NCI-H510A treated with DMSO at 0.1 percent for 48 hours (cell line): ENCODE measurements at places on chromosomes 6 and 20.

- DNase-seq, result no peak
Observed at GRCh38 chr6:159608961-159609651, 83.9 kb downstream of the SOD2 start.

DNA sequence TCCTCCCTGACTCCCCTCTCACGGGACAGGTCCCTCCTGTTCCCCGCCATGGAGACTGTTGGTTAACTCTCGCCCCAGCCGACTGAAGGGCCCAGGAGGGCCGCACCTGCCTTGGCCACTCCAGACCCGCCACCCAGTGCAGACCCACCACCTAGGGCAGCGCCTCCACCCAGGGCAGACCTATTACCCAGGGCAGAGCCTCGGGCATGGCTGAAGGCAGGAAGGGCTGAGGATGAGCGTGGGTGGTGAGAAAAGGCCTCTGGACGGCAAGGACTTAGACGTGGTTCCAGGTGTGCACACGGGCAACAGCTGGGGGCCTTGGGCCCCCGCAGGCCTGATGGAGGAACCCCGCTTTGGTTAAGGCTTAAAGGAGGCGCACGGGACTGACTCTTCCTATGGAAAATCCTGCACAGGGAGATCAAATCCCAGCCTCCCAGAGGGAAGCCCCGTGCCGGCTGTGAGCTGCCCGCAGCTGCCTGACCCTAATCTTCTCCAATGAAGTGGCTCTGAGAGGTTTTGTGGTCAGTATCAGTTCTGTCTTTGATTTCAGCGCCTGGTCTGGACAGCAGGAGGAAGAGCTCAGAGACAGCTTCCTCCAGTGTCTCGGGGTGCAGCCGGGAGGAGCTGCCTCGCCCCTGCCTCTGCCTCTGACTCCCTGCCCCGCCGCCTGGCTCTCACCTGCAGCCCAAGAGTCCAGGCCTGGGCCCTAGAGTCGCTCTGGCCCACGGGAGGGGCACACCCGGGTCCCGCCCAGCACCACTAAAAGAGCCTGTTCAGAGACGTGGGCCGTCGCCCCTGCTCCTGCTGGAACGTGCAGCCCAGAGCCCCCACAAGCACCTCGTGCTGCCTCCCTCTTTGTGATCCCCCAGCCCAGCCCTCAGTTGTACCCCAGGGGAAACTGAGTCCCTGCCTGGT lies 12.1 kb upstream of the CHRNA4 start:
- DNase-seq, result no peak

DNA sequence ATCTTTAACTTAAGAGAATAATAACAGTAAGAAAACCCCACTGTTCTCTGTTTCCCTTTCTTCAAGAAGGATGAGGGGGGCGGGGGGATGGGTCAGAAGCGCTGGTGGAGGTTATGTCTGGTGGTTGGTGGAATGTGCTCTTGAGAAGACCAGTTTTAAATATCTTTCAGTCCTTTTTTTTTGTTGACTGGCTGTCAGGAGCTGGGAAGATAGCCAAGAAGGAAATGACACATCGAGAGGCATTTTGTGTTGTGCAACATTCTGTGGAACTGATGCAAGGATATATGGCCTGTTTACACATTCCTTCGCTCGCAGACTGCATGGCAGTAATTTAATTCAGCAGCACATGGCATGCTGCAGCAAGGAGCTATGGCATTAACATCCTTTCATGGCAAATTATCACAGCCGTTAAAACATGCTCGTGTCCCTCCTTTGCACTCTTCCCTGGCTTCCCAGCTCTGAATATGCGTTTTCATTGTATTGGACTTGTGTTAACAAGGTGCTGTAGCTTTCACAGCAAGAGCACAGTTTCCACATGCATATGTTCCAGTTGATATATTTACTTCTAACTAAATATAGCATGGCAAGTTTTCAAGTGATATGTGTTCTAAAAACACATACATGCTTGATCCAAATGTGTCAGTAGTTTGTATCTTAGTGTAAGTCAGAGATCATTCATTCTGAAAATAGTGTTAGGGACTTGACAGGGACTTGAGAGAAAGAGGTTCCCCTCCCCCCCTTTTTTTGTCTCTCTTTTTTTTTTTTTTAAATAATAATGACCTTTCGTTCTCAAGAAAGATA lies 68.2 kb upstream of the SUPT3H start:
- peak; percentile 75 for DNase-seq

- no peak for DNase-seq
Observed at GRCh38 chr6:118700531-118700930, 49.1 kb upstream of the CEP85L start.

- no peak for DNase-seq
Observed at GRCh38 chr6:127813699-127814027, 87.2 kb downstream of the THEMIS start.

DNA sequence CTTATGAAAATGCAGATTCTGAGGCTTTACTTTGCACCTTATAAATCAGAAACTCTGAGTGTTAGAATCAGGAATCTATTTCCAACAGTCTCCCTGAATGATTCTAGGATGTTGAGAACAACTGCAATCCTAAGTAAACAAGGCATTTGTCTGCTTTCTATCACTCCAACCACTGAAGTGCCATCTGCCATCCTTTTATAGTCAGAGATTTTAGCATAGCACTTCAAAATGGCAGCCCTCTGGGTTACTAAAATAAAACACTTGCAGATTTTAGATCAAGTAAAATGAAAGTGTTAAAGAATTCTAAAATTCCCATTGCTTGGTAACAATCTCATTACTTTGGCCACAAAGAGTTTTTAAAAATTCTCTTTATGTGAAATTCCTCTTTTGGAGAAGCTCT lies 258.9 kb downstream of the CD109 start:
- DNase-seq, result peak; percentile 37

GRCh38 chr6:144855812-144856531 lies 570.8 kb downstream of the UTRN start:
- no peak for DNase-seq

- no peak for DNase-seq
Observed at GRCh38 chr20:38169636-38170193, 4.6 kb upstream of the TGM2 start.

DNA sequence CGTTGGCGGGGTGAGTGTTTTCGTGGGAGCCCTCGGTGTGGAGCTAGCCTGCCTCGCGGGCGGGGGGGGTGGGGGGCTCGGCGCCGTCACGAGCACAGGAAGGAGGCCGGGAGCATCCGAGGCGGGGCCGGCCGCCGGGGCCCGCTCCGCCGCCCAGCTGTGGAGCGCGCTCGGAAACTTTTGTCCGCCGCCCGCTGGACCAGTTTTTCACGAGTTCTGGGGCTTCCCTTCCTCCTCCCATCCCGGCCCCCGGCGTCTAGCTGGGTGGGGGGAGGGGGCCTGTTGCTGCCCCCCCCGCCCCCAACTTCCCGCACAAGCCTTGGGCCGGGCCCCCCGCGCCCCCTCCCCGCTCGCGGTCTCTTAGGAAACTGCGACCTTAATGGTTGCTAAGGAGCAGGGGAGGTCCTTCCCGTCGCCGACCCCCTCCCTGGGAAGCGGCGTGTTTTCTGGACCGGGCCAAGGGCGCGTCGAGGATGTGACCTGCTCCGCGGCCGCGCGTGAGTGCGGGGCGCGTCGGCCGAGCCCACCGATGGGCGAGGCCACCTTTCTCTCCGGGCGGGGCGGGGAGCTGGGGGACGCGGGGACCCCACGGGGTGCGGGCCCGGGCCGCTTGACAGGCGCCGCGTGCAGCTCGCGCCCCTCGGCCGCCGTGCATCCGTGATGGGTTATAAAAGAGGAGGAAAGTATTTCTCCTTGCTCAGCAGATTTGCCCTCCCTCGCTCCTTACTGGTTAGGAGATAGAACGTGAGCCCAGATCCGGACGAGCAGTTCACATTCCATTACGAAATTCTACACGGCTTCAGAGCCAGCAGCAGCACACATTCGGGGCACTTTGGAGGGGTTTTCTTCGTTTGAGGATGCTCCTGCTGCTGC lies 1.4 kb downstream of the RREB1 start:
- DNase-seq, result peak; percentile 42

DNA sequence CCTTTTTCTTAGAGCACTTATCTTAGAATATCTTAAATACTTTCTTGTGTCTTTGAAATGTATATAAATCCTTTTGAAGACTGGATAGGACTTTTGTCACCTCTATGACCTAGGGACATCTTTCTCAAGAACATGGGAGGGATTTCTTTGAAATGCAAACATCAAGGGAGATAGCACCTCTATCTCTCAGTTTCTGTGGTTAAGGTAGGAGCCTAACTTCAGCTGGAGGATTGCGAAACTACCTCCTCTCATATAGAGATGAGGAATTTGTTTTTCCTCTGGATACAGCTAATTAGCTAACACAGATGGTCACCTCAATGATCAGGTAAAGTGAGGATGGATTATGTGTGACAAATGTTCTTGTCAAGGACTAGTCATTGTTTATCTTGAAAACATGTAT lies 631.3 kb upstream of the IMPG1 start:
- no peak for DNase-seq

DNA sequence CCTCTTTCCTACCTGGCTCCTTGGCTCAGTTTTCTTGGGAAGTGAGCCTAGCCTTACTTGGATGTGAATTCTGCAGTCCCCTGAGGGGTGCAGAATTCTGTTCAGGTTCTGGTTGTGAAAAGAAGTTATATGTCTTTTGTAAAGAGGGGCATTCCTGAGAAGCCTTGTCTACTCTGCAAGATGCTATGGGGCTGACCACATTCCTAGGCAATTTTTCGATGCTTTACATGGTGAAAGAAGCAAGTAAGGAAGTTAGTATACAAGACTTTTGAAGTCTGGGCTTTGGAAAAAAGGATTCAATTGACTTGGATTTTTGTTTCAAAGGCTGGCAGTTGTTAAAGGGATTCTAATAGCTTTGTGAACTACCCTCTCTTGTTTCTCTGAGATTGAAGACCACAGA lies 167.9 kb upstream of the STMND1 start:
- no peak for DNase-seq

DNA sequence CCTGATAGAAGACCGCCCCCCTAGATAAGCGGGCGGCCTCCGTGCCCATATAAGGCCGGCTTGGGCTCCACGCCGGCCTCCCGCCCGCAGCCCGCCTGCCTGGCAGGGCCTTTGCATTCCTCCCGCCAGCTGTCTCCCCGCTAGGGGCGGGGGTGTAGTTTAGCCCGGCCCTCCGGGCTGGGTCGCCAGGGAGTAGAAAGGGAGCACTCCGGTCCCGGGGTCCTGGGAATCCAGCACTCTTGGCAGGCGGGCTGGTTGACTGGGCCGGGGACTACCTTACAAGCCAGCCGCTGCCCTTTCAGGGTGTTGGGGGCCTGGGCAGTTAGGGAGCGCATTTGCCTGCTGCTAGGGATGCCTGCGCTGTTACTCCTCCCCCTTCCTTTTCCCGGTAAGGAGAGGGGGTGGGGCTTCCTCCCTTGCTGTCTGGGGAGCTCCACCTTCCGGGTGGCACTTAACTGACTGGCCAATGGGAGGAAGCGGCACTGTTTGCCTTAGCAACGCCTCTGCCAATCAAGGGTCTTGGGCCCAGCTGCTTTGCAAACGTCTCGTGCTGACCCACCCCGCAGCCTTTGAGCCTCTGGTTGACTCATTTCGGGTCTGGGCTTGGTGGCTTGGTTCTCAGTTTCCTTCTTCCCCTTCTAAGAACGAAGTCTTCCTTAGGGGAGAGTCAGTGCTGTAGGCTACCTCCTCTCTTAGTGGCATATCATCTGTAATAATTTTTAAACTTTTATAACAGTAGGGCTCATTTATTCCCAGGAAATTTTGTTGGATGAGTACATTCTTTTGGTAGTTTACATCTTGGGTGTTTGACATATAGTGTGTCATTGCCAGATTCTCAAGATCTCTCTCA lies 3.4 kb downstream of the SRF start:
- peak; percentile 98 for DNase-seq

DNA sequence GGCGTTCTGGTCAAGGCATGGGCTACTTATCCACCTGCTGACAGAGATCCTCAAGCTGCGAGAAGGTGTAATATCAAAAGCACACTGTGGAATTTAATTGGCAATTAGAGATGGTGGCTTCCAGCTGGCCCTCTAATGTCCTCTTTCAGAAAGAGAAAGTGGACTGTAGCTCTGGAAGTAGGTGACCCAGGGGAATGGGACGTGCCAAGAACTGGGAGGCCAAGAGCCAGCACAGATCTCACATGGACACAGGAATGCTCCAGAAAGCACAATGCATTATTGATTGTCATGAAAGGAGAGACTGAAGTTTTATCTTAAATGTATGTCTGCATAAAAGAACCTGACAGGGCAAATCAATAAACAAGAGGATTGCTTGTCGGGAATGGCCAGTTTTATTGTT lies 198.6 kb upstream of the CDH4 start:
- no peak for DNase-seq

DNA sequence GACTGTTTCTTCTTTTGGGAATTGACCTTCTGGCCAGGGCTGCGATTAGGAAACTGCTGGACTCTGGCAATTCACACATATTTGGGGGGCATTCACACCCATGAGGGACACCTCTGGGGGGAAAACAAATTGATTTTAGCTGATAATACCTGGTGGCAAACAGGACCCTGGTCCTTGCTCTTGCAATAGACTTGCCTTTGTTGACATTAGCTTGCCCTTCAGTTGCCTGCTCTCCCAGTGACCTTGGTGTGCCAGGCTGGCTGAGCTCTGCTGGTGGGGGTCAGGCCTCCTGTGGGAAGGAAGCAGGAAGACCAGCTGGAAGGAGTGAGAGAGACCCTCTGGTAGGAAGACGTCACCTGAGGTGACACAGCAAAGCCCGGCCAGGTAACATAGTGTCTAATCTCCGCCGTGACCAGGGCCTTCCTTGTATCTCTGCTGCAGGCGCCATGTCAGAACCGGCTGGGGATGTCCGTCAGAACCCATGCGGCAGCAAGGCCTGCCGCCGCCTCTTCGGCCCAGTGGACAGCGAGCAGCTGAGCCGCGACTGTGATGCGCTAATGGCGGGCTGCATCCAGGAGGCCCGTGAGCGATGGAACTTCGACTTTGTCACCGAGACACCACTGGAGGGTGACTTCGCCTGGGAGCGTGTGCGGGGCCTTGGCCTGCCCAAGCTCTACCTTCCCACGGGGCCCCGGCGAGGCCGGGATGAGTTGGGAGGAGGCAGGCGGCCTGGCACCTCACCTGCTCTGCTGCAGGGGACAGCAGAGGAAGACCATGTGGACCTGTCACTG lies 5.3 kb downstream of the CDKN1A start:
- no peak for DNase-seq

DNA sequence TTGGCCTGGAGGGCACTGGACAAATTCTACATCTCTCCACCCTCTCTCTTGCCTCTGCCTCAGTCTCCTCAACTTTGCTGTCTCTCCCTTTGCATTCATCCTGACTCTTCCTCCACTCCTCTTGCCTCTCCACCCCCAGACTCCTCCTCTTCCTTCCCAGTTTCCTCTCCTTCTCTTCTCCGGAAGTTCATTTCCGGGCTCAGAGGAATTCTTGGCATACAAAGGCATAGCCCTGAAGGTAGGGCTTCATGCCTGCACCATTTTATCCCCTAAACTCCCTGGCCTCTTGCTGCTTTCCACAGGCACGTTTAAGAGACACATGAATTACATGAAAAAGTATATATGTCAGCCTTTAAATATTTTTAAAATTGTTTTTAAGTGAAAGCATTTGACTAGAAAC lies 10.6 kb downstream of the BFSP1 start:
- DNase-seq, result no peak

- DNase-seq, result no peak
Observed at GRCh38 chr20:51042064-51042463, 19.2 kb upstream of the KCNG1 start.

GRCh38 chr6:156953479-156954146 lies 176.4 kb downstream of the ARID1B start:
- DNase-seq, result peak; percentile 83
